ENCODE measurements at places on chromosomes 3 and 15.

DNA sequence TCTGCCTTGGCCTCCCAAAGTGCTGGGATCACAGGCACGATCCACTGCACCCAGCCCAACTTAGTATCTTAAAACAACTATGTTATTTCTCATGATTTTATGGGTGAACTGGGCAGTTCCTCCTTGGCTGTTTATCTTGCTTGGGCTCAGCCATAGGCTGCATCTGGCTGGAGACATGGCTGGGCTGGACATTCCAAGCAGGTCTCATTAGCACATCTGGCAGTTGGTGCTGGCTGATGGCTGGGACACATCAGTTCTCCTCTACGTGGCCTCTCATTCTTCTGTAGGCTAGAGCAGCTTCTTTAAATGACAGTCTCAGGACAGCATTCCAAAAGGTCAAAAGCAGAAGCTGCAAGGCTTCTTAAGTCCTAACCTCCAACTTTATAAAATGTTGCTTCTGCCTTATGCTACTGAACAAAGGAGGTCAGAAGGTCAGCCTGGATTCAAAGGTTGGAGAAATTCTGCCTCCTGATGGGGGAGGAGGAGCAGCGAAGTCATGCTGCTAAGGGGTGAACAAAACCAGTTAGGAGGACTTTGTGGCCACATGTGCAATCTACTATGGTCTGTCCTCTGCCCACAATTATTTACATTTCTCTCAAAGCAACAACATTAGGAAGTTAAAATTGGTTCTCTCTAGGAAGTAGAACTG is 144.0 kb downstream of the AQP9 start:
- DNase-seq = no peak

DNA sequence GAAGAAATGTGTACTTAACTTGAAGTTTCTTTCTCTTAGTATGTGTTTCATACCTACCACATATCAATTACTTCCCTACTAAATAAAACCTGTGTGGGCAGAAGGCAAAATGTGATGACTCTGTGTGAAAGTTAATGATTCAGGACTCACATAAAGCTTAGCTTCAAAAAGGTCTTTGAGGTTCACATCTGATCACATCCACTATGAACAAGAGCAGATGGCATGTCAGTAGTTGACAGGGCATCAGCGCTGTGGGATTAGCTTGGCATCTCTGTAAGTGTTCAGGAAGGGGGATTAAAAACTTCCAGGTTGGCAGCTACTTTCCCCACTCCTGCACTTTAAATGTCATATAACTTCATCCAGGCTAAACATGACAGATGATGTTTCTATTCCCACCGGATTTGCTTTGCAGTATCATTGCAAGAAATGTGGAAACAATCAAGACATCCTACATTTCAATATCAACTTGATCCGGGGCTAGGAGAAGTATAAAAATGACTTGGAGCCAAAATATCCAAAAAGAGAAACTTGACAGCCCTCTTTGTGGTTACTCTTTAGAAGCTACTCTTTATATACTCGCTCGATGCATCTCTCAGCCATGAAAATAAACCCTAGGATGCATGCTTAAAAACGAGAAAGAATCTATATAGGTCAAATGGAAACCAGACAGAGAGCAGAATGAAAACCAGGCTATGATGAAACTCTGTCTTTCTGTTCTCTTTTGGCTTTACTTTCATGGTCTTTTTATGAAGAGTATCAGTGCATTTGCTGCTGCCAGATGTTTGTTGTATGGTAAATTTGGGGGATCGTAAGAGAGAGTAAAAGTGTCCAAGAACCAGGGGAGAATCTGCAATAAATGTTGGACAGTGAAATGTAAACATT is 273.1 kb upstream of the ALCAM start:
- DNase-seq = no peak

- DNase-seq = no peak
Measured at GRCh38 chr3:21682206-21682605, 68.8 kb downstream of the ZNF385D start.

GRCh38 chr3:196323691-196324090 is 5.7 kb upstream of the DYNLT2B start:
- DNase-seq = no peak

- no peak for DNase-seq
Measured at GRCh38 chr3:187568171-187568570, 102.0 kb downstream of the SST start.

GRCh38 chr15:89002830-89003229 is 85.4 kb upstream of the ABHD2 start:
- no peak for DNase-seq

GRCh38 chr15:66098022-66098363 is 155.6 kb downstream of the MEGF11 start:
- no peak for DNase-seq

- no peak for DNase-seq
Measured at GRCh38 chr15:36818260-36818659, 238.8 kb downstream of the CDIN1 start.

- no peak for DNase-seq
Measured at GRCh38 chr3:21745966-21746365, 5.0 kb downstream of the ZNF385D start.

DNA sequence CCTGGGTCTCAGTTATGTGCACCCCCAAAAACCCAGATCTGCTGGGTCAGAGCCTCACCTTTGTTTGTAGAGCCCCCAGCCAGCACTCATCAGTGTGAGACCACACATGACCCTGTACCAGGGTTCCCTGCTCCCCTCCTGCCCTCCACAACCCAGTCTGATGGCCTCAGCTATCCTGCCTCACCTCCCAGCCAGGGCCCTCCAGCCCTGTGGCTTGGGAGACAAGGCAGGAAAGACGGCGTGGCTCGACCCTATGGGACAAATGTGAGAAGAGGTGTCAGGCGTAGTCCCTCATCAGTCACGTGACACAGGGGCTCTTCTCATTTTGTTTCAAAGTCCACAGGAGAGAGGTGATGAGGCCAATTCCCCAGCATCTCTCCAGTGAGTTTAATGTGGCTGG is 28.3 kb upstream of the PRR23E start:
- DNase-seq = no peak

GRCh38 chr15:70427167-70428120 is 329.7 kb upstream of the TLE3 start:
- no peak for DNase-seq

GRCh38 chr3:36892457-36893136 is 52.3 kb downstream of the TRANK1 start:
- DNase-seq = no peak

GRCh38 chr3:194277786-194278130 is 73.4 kb downstream of the CPN2 start:
- DNase-seq = no peak

GRCh38 chr15:78228356-78228996 is 5.9 kb downstream of the ACSBG1 start:
- DNase-seq = no peak

GRCh38 chr3:185283374-185283935 is 29.6 kb upstream of the EHHADH start:
- no peak for DNase-seq

GRCh38 chr15:81481346-81481745 is 107.3 kb upstream of the TMC3 start:
- DNase-seq = no peak

- no peak for DNase-seq
Measured at GRCh38 chr15:72486144-72486543, 12.0 kb downstream of the ARIH1 start.

- DNase-seq = no peak
Measured at GRCh38 chr3:195751560-195751959, 30.8 kb downstream of the MUC20 start.
